Activated CD4-positive, alpha-beta memory T cell treated with anti-CD3 and anti-CD28 coated beads for 36 hours (primary cell): ENCODE measurements at places on chromosomes 1 and 21. TPM values are rescaled to one million over a fixed set of nuclear protein-coding genes. Genes with fewer than 3 reads are reported as not detected.
A peak's percentile ranks its signal among the peaks of the same experiment; 100 is the strongest.

The PTAFR gene
- 0.19 TPM for total RNA-seq

The TCHHL1 gene
- total RNA-seq: not detected

The PTPN22 gene
- 45.7 TPM for total RNA-seq

The FAM229A gene
- total RNA-seq: 3.6 TPM

The AMY2A gene
- total RNA-seq: not detected

DNA sequence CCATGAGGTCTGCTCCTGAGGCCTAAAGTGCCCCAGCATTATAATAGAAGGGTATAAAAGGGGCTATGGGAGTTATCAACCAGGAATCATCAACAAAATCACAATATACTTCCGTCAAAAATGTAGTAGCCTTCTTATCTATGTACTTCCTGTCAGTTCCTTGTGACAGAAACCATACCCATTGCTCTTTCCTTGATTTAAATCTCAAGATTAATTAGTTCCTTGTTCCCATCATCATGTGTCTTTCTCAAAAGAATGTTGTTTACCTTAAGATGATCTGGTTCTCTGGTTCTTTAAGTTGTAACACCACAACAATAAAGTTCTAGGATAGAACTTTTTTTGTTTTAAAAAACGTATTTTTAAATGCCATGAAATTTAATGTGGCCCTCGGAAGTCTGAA lies 833.3 kb downstream of the LTN1 start:
- DNase-seq: no peak
- no peaks in the 10 kb centered on the region for H3K36me3 ChIP-seq
- no peak overlapping the region for H3K27ac ChIP-seq
- H3K4me1 ChIP-seq: no peaks in the 10 kb centered on the region

DNA sequence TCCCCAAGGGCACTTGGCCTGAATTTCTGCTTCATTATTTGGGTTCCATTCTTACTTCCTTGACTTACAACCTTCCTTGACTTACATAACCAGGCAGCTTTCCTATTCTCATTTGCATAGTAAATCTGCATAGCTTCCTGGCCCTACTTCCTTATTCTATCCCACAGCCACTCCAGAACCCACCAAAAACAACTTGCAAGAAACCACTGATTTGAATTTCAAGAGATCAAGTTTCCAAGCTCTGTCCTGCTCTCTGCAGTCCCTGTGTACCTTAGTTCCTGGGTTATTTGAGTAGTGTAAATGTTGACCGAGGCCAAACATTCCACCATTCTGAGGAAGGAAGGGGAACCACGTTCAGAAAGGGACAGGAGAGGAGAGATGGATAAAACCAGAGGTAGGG lies 603.3 kb downstream of the PTPRC start:
- no peaks in the 10 kb centered on the region for H3K4me1 ChIP-seq
- no peak overlapping the region for H3K4me3 ChIP-seq
- DNase-seq: no peak

DNA sequence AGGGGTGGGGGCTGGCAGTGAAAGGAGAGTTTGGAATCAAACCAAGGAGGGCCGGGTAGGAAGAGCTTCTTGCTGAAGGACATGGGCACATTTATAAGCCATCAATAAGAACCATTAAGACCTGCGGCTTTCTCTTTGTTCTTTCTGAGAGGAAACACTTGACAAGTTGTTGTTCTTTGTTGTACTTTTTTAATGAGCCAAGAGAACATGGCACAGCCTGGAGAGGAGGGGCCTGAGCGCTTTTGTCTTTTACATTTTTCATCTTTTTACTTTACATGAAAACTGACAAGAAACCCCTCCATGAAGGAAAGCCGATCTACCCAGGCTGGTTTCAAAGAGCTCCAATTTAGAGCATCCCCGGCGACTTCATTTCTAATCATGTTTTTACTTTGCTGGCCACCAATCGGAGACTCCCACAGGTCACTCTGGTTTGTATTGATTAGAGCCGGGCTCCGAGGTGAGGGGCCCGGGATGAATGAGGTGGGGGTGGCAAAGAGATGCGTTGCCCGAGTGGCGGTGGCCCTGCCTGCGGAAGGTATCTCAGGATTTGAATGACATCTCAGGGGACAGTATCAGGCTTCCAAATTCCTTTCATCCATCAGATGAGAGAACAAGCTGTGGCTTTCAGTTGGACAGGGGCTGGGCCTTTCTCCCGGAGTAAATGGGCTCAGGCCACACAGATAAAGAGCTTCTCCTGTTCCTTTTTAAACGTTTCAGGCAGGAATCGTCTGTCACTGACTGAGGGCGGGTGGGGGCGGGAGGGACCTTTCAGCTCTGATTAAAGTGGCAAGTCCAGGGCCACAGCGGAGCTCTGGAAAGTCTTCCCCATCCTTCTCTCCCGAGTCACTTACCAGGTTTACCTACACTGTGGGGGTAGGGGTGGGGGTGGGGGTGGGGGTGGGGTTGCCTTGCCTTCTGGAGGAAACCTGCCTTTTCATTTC lies 138.8 kb upstream of the ARHGEF16 start:
- no peak overlapping the region for H3K27ac ChIP-seq
- no peak overlapping the region for H3K4me3 ChIP-seq
- DNase-seq: no peak
- H3K36me3 ChIP-seq: no peaks in the 10 kb centered on the region
- peaks cover 13% of the 10 kb centered on the region for H3K4me1 ChIP-seq
- H3K27me3 ChIP-seq: peaks cover 8% of the 10 kb centered on the region

GRCh38 chr1:109466452-109467300 lies at the start of gene SYPL2:
SYPL2 (plus strand) TSS chr1:109466546; CDS start chr1:109466844, 298 bp downstream.
- peaks cover 48% of the 10 kb centered on the region for H3K27me3 ChIP-seq
- no peak within 1 kb of the TSS for H3K27ac ChIP-seq
- H3K4me3 ChIP-seq: peak within 1 kb of the TSS; percentile 32
- H3K4me1 ChIP-seq: peaks cover 3% of the 10 kb centered on the region

DNA sequence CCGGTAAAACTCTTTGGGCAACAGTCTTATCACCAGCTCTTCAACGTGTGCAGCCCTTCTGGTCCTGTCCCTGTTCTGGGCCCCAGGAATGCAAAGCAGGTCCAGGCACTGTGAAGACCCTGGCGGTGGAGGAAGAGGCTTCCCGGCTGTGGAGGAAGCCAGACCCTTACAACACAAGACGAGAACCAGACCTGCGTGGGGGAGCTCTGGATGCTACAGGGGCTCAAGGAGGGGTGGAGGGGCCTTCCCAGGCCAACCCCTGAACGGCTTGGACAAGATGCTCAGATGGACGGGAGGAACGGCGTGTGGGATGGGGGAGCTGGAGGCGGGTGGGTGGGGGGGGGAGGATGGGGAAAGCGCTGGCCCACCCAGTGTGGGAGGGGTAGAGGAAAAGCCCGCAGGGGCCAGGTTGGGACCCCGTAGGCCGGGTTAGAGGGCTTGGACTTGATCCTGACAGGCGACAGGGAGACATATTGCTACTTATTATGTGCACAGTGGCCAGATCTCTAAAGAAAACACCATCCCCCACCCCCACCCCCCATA lies 5.1 kb upstream of the OLIG2 start:
- no peak overlapping the region for H3K27ac ChIP-seq
- no peaks in the 10 kb centered on the region for H3K36me3 ChIP-seq
- H3K27me3 ChIP-seq: peaks cover 73% of the 10 kb centered on the region
- no peak for DNase-seq
- peak overlapping the region; percentile 38 for H3K4me3 ChIP-seq

DNA sequence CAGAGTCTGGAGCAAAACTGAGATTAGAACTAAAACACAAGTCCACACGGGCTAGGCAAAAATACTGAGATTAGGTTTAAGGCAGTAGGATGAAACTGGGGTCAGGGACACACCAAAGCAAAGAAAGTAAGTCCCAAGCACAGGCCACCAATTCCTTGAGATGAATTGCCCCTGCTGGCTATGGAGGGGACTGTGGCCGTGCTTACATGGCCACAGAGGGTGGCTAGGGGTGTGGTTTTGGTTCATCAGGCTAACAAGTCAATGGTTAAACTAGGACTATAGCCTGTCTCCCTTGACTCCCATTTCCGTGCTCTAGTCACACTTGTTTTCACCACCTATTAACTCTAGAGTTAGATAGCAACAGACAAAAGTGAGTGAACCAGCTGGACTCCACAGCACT lies 394.8 kb downstream of the PBX1 start:
- H3K27me3 ChIP-seq: no peaks in the 10 kb centered on the region
- H3K4me3 ChIP-seq: no peak overlapping the region
- no peaks in the 10 kb centered on the region for H3K36me3 ChIP-seq
- no peak overlapping the region for H3K27ac ChIP-seq
- no peaks in the 10 kb centered on the region for H3K4me1 ChIP-seq
- DNase-seq: no peak

DNA sequence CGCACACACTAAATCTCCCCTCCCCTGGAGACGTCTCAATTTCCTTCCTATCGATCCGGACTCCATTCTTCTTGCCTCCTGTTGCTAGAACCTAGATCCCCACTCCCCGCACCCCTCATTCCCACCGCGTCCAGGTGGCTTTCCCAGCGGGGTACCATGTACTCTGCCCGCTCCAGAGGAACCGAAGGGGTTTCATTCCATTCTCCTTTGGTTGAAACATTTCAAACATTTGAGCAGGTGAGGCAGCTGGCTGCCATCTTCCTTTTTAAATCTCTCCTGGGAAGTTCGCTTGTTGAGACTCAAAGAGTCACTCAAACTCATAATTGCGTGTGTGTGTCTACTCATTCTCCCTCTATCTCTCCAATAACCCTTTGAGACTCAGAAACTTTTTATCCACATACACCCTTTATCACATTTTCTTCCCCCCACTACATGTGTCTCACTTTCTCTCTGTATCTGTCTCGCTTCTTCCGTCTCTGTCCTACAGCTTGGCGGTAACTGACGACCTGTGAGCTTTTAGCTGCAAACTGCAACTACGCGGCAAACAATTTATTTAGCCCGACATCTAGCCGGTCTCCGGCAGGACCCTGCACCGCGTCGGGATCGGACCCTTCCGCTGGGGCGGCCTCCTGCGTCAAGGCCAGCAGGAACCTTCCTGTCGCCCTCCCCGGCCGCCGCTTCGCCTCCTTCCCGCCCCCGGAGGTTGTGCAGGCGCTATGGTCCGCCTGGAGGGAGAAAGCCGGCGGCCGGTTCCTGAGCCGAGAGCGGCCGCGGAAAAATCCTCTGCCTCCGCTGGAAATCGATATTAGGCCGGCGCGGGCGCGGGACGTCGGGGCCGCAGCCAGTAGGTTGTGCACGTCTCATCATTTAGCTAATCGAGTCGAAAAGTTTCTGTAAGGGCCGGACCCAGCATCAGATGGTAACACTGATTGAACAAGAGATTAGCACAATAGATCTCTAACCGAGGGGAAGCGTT lies 3.0 kb upstream of the FOXD3 start:
- peaks cover 29% of the 10 kb centered on the region for H3K4me1 ChIP-seq
- peak overlapping the region; percentile 18 for H3K27ac ChIP-seq
- H3K36me3 ChIP-seq: peaks cover 19% of the 10 kb centered on the region
- DNase-seq: no peak
- H3K27me3 ChIP-seq: peaks cover 68% of the 10 kb centered on the region

DNA sequence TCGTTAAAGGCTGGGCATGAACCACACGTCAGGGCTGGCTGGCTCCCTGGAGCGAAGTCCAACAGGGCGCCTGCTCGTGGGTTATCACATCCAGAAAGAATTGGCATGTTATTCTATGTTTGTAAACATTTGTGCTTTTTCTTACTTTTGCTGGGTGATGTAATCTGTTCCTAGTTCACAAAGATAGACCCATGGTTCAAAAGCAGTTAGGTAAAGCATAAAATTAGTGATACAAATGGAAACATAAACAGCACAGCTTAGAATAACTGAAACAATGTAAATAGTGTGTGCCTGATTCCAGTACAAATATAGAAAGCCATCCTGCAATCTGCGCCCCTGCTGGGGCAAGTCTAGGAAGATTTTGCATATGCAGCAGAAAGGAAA lies 184.0 kb upstream of the C1orf174 start:
- H3K4me1 ChIP-seq: no peaks in the 10 kb centered on the region
- no peak overlapping the region for H3K27ac ChIP-seq
- no peaks in the 10 kb centered on the region for H3K36me3 ChIP-seq
- DNase-seq: no peak
- H3K4me3 ChIP-seq: no peak overlapping the region

DNA sequence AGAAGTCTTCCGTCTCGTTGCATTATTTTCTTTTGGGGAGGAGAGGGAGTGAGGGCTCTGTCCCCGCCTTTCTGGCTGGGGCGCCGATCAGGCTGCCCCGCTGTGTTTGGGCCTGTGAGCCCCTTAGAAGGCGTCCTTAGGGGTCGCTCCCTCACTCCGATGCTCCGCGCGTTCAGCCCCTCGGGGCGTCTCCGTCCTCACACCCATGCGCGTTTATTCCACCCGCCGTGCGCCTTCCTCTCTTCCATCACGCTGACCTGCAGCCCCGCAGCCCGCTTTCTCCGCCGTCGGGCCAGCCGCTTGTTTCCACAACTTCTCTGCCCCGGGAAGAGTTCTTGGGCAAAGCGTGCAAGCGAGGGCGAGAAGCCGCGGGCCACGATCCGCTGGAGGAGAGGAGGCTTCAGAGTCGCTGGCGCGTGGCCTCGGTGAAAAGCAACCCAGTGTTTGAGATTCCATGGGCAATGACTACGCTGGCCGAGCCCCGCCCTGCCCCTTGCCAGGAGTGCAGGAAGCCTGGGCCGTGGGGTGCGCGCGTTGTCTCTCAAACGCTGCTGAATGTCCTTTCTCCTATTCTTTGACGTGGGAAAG lies 27.7 kb downstream of the TRIM11 start:
- peaks cover 10% of the 10 kb centered on the region for H3K27me3 ChIP-seq
- peak overlapping the region; percentile 74 for H3K4me3 ChIP-seq
- H3K36me3 ChIP-seq: no peaks in the 10 kb centered on the region
- peaks cover 11% of the 10 kb centered on the region for H3K4me1 ChIP-seq

DNA sequence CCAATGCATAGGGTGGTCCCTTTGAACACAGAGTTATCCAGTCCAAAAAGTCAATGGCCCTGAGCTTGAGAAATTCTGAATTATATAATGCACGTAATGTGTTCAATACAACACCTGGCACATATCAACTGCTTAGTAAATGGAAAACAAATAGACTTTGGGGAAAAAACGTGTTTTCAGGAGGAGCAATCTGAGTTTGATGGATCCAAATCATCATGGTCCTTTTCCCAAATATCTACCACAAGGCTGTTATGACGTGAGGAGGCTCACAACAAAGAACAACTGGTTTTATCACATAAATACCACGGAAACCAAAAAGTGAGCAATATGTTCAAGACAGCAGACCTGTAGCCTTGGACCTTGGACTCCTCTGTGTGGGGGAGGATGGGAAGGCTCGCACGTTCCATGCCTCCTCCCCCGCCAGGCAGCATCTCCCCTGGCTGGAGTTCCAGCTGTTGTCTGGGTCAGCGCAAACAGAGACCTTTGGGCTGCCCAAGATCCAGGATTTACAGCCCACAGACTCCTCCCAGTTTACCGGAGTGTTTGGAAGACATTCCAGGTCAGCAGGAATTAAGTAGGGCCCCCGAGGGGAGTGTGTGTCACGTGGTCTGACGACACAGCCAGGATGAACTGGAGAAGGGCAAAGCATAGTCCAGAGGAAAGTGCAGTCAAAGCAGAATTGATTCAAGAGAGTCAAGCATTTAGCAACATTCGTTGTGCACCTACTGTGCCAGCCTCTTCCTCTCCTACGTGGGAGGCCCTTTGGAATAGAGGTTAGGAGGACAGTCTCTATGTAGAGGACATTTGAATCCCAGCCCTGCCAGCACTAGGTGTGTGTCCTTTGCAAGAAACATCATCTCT lies 32.2 kb upstream of the MED18 start:
- no peaks in the 10 kb centered on the region for H3K27me3 ChIP-seq
- H3K36me3 ChIP-seq: no peaks in the 10 kb centered on the region
- DNase-seq: no peak
- H3K27ac ChIP-seq: no peak overlapping the region
